Kidney capillary endothelial cell (primary cell): ENCODE measurements at places on chromosomes 2 and 18.

DNA sequence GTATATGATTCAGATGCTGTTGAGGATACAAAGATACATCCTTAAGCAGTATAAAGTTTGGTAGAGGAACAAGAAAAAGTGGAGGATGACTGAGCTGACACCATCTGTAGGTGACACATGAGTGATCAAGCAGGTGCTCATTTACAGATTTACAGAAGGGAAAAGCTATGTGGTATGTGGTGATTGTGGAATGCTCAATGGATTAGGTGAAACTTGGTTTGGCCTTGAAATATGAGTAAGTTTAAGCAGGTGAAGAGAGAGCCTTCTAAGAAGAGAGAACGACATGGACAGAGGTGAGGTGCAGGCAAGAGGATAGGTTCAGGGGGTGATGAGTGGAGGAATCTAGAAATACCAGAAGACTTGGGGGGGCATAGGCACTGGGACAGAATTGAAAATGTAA lies 5.9 kb downstream of the ASXL3 start:
- no peak for DNase-seq

DNA sequence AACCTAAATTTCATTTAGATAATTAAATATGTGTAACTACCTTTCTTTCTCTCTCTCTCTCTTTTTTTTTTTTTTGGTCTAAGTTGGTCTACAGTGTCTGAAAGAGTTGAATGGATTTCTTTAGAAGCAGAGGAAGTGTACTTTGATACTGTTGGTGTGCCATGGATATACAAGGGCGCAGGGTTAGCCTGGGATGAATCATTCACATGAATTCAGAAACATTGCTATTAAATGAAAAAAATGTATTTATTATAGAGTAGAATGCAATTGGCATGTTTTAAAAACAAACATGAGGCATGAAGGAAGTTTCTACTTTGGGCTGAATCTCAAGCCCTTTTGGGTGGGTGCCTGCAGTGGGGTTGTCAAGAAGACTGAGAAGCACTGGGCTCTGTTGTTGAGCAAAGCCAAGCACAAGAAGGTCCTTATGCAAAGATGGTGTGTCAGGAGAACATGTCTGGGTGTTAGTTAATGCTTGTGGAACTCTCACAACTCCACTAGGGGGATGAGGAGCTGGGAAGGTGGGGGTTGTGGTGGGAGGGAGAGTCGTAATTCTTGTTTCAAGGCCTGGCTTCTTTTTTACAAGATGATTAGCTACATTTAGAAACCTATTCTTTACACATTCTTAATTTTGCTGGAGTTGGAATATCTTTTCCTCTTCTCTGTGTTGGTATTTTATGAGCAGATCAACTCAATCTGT lies 57.9 kb downstream of the LYPD6 start:
- DNase-seq, result no peak

- no peak for DNase-seq
Observed at GRCh38 chr18:76896677-76897076, 74.3 kb downstream of the ZNF236 start.

DNA sequence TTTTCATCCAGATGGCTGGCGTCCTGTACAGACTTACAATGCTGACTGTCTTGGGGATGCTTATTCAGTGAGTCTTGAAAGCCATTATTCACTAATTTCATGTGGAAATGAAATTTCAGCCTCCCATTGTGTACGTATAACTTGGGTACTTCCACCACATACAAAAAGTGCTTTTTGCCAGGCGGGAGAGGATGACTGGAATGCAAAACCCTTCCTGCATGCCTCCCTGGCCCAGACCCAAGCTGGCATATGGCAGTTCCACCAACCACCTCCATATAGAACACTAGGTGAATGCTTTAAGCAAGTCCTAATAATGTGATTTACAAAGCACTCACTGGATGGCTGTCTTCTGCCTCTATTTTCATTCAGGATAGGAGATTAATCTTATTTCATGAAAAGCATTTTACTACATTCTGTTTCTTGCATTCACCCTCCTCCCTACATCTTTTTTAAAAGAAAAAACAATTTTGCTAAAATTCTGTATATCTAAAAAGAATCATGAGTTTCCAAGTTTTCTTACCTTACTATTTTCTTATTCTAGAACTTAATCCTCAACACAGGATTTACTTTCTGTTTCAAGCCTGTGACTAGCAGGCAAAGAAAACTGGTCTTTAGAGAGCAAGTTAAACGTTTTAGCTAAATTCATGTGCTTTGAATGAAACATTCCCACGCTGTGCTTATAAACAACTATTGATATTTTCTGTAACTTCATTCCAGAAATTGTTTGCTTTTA lies 327.6 kb downstream of the NCKAP5 start:
- DNase-seq, result no peak

DNA sequence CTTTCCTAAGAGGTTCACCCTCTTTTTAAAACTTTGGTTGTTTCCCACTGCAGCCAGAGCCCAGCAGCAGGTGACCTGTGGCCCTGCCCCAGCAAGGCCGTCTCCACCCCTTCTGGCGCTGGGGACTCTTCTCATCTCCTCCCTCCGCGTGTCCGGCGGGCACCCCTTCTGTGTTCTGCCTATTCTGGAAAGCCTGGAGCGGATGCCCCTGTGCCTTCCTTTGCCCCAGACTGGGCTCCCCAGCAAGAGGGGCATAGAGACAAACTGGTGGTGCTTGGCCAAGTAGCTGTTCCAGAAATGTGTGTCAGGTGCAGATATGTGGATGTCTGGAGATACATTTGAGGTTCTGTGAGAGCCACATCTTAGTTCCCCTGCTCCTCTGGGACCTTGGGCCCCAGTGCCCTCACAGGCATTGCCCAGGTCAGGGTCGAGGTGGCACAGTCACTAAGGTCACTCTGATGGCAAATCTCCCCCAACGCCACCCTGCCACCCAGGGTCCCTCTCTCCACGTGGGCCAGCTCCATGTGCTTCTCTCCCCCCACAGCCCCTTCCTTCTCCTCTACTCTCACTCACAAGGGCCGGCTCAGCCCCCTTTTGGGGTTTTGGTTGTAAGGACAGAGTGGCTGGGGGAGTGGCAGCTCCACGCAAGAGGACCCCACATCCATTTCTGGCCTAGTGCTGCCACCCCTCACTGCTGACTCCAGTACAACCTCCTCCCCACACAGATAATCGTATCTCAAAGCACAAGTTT lies 35.5 kb upstream of the TAF1B start:
- DNase-seq, result no peak
